ENCODE measurements at places on chromosomes 7 and 10. TPM values are rescaled to one million over a fixed set of nuclear protein-coding genes. Genes with fewer than 3 reads are reported as not detected.

DNA sequence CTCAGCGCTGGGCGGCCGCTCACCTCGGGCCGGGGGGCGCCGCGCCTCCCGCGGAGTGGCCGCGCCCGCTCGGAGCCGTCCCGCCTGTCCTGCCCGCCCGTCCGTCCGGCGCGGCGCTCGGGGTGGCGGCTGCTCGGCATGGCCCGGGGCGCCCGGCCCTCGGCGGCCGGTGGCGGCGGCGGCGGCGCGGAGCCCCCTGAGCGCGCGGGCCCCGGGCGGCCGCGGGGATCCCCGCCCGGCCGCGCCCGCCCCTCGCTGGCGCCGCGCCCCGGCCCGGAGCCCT is 338 bp downstream of the SDK1 start:
- no peak overlapping the region for H3K27ac ChIP-seq
- no peak for DNase-seq
- peaks cover 5% of the 10 kb centered on the region for H3K27me3 ChIP-seq
- no peak overlapping the region for H3K4me3 ChIP-seq

GRCh38 chr7:3588341-3588740 is 287.3 kb downstream of the SDK1 start:
- no peaks in the 10 kb centered on the region for H3K4me1 ChIP-seq
- no peak for DNase-seq
- no peaks in the 10 kb centered on the region for H3K36me3 ChIP-seq
- H3K4me3 ChIP-seq: no peak overlapping the region
- H3K27ac ChIP-seq: no peak overlapping the region

DNA sequence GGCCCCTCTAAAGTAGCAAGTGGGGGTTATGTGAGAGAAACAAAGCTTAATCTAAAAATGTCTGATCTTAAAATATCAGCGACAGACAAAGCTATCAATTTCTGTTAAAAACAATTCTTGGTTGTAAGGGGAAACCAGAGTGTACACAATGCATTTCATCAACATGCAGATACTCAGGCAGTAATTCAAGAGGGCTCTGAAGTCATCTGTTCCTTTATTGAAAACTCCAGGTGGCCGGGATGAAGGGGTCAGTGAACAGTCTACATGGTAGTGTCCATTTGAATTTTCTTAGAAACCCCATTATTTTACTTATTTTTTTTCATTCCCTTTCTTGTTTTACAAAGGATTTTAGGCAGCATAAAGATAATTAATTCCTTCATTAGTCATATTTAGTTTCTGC is 36.7 kb upstream of the BTBD16 start:
- no peak overlapping the region for H3K27ac ChIP-seq
- H3K4me3 ChIP-seq: no peak overlapping the region
- H3K4me1 ChIP-seq: no peaks in the 10 kb centered on the region

DNA sequence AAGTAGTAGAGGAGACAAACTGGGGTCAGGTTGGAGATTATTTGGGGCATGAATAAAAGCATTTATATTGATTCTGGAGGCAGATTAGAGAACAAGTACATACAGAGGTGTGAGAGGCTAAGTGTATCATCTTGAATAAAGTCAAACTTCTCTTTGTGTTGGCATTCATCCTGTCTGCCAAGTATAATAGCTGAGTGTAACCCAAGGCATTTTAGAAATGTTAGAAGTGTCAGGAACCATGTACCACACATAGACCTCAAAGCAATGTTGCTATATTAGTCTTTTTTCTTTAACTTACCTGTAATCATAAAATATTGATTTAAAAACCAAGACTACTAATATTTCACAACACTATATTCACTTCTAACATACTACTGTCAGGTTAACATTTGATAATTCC is 56.2 kb upstream of the LRRTM3 start:
- no peaks in the 10 kb centered on the region for H3K36me3 ChIP-seq
- H3K27ac ChIP-seq: no peak overlapping the region
- H3K27me3 ChIP-seq: no peaks in the 10 kb centered on the region
- H3K4me1 ChIP-seq: no peaks in the 10 kb centered on the region

GRCh38 chr10:59302381-59302780 is 60.0 kb downstream of the FAM13C start:
- H3K27me3 ChIP-seq: no peaks in the 10 kb centered on the region
- no peaks in the 10 kb centered on the region for H3K36me3 ChIP-seq
- no peaks in the 10 kb centered on the region for H3K4me1 ChIP-seq
- no peak overlapping the region for H3K27ac ChIP-seq
- no peak for DNase-seq

GRCh38 chr7:149846436-149847046 is 8.4 kb downstream of the ZNF862 start:
- peaks cover 3% of the 10 kb centered on the region for H3K4me1 ChIP-seq
- no peaks in the 10 kb centered on the region for H3K27me3 ChIP-seq
- DNase-seq: no peak
- H3K27ac ChIP-seq: no peak overlapping the region
- H3K36me3 ChIP-seq: peaks cover 4% of the 10 kb centered on the region
- no peak overlapping the region for H3K4me3 ChIP-seq

The CAV2 gene
- not detected for total RNA-seq

- no peaks in the 10 kb centered on the region for H3K4me1 ChIP-seq
- H3K27ac ChIP-seq: no peak overlapping the region
- no peak for DNase-seq
- no peaks in the 10 kb centered on the region for H3K27me3 ChIP-seq
- H3K4me3 ChIP-seq: no peak overlapping the region
- H3K36me3 ChIP-seq: no peaks in the 10 kb centered on the region
Measured at GRCh38 chr10:12396093-12396492, 46.7 kb downstream of the CAMK1D start.

All from CD8-positive, alpha-beta memory T cell (primary cell).